ENCODE measurements at places on chromosomes 5 and 9.

GRCh38 chr5:120624021-120624563, 160.0 kb downstream of the PRR16 start:
- DNase-seq = no peak

DNA sequence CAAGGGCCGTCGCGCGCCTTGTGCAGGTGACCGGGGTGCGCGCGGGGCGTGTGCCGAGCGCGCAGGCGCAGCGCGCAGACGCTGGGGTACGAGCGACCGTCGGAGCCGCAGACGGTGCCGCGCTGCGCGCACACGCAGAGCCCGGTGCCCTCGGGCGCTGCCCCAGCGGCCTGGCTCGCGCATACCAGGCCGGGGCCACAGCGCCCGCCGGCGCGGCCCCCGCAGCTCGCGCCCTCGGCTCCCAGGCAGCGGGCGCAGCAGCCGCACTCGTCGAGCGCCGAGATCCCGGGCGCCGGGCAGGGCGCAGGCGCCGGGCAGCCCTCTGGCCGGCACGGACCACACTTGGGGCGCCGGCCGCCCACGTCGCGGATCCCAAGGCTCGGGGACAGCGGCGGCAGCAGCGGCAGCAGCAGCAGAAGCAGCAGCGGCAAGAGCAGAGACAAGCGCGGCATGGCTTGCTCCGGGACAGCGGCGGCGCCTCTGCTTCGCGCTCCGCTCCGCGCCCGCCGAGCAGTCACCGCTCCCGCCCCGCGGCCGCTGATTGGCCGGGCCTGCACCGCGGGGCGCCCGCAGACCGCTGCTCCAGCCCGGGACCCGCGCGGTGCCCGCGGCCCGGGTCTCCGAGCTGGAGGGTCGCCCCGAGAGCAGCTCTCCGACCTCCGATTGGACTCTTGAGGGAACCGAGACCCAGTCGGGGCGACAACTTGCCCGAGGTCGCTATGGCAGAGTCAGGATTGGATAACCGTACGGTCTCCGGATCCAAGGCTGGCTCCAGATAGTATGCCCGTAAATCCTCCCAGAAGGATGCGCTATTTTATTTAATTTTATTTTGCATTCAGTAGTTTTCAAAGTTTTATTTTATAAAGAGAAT, at the start of gene IGFBPL1:
Gene IGFBPL1, minus strand, starts transcription at position 482 of the 871 bp plus-strand sequence. Its CDS starts 30 bp downstream, at position 452.
- peak; percentile 94 for DNase-seq

DNA sequence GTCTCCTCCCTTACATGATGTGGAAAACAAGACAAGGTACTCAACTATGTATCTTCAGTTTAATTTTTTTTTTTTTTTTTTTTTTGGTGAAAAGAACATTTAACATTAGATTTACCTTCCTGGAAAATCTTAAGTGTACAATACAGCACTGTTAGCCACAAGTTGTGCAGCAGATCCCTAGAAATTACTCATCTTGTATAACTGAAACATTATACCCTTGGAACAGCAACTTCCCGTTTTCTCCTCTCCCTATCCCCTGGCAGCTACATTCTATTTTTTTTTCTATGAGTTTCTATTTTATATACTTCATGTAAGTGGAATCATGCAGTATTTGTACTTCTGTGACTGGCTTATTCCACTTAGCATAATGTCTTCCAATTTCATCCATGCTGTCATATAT, 421.9 kb upstream of the FTMT start:
- DNase-seq = no peak

GRCh38 chr5:145697251-145697990, 137.7 kb downstream of the PRELID2 start:
- peak; percentile 30 for DNase-seq

DNA sequence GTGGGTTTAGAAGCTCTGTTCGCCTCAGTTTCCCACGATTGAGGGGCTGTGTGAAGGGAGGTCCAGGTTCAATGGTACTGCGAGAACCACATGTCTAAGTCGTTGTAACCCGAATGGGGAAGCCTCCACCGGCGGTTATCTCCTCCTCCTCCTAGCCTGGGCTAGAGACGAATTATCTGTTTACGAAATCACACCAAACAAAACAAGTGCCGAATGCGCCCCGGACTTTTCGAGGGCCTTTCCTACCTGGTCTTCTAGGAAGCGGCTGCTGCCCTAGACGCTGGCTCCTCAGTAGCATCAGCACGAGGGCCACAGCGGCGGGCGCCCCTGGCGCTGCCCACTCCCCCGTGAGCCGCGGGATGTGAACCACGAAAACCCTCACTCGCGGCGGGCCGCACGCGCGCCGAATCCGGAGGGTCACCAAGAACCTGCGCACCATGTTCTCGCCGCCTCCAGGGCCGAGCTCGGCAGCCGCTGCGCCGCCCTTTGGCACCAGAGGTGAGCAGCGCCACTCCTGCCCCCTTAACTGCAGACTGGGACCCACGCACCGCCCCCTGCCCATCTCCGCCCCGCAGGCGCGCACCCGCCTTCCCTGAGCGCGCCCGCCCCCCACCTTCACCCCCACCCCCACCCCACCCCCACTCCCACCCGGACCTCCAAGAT, at the start of gene CDKN2A:
Gene CDKN2A, minus strand, starts transcription at position 500 of the 663 bp plus-strand sequence.
- DNase-seq = peak; percentile 44

DNA sequence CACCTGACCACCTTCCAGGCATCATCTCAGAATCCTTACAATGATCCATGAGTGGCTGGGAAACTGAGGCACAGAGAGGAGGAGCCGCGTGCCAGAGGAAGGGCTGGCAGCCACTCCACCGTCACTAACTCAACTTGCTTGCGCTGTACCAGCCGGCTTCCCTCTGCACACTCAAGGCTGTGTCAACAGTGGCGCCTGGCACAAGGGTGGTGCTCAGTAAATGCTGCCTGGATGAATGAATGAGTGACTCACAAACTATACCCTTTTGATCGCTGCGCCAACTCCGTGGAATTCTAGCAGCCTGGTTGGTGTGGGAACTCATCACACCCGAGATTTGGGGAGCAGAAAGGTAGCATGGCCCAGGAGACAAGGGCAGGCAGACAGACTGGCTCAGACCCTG, 21.9 kb downstream of the PRRX2 start:
- no peak for DNase-seq

DNA sequence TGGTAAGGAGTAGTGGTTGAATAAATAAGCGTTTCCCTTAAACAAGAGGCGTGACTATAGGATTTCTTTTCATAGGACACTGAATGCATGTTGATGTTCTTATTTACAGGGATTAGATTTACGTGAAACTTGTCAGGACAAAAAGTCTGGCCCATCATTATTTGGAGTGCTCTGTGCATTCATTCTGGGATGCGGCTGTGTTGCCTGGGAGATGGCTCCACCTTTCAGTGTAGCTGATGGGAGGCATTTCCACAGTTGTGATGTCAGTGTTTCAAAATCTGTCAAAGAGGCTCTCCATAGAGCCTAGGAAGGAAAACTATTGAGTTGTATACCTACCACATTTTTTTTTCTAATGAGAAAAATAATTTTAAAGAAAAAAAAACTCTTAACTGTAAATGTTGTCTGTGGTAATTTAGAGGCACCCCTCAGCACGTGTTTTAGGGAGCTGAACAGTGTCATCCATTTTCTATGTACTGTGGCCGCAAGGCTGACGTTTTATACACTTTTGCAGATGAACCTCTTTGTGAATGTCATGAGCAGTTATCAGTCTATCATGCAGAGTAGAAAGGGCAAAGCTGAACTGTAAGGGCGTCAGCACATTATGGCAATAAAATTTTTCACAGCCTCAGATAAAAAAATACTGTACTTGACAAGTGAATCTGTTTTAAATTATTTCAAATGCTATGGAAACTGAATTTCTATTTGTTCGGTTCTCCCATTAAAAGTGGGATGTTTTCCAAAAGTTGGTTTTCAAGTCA, 202.7 kb downstream of the PBX3 start:
- no peak for DNase-seq

- no peak for DNase-seq
Observed at GRCh38 chr9:134752471-134753168, 111.0 kb downstream of the COL5A1 start.
